Omental fat pad (tissue), 4 donors: ENCODE measurements at places on chromosomes 2 and 18. TPM values are rescaled to one million over a fixed set of nuclear protein-coding genes. Genes with fewer than 3 reads are reported as not detected.

GRCh38 chr2:200330351-200331060, 24.0 kb downstream of the SPATS2L start:
- no peak for DNase-seq

- DNase-seq: no peak
These were observed 162.3 kb downstream of the PHLPP1 start for GRCh38 chr18:62877411-62878221.

Gene GNLY
- total RNA-seq: 5.4 TPM

Gene CRYGD
- not detected for total RNA-seq

- DNase-seq: no peak
These were observed 103.2 kb downstream of the NCOA1 start for GRCh38 chr2:24594283-24594682.

DNA sequence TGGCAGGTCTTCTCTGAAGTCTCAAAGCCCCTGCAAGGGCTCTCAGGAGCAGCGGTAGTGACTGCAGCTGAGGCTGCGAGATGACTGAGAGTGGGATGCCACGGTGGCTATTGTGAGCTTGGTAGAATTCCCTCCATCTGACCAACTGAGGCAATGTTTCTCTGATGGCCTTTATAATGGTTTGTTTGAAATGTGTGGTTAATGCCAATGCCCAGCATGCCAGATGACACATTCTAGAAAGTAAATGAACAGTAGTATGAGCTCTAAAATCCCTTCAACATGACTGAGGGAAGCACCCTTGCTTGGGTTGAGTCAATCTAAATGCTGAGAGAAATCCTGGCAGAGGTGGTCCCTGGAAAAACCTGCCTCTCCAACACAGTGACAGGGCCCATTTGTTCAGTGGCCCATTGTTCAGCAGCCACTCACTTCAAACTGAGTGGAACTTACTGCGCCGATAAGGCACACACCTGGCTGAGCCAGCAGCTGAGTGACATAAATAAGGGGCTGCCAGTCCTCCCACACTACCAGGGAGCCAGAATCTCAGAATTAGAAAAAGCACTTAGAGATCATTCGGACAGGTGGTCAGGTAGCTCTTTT, 31.7 kb downstream of the SULT1C2 start:
- DNase-seq: no peak

DNA sequence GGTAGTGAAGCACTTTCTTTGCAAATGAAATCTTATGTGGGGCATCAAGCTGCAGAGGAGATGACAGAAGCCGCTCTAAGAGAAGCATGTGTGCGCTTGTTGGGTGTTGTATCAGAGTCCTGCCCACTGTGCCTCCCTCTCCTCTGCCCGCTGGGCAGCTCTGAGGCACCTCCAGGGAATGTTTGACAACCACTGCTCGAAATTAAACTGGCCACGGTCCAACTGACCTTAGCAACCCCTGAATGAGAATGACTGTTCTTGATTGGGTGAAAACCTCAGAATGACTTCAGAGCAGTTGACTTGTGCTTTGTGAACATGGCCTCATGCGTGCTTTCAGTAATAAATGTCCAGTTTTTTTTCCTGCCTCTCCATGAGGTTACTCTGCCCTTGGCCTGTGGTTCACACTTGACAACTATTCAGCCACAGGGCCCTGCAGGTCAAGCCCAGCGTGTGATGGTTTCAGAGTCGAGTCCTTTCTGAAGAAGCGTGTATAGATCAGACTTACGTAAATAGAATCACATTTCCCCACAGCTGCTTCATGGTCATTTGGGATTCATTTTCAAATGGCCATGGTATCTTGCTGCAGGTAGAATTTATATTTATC, 94.9 kb downstream of the SLC4A3 start:
- DNase-seq: no peak
